Activated naive CD8-positive, alpha-beta T cell treated with anti-CD3 and anti-CD28 coated beads, Interleukin-2, amount 50 U/mL, for 16 hours (primary cell): ENCODE measurements at places on chromosomes 2 and 18.

GRCh38 chr18:77139619-77140018, 7.0 kb upstream of the MBP start:
- no peak for DNase-seq

DNA sequence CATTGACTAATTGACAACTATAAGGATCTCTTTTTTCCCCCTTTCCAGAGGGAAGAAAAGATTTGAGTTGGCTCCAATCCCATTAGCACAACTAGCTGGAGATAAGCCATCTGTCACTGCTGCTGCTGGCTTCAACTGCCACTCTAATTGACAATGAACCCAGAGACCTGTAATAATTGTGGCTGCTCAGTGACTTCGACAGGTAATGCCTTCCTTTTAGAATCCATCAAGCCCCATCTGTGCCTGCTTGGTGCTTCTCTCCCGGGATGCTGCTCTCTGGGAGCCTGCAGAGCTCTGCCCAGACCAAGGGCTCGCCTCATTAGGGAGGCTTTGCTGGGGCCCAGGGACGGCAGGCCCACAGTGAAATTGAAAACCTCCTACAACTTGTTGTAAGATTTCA, 376.7 kb upstream of the SOX11 start:
- DNase-seq, result no peak

- no peak for DNase-seq
Measured at GRCh38 chr2:43367012-43367782, 140.8 kb upstream of the ZFP36L2 start.

- DNase-seq, result no peak
Measured at GRCh38 chr2:120341977-120342376, 4.0 kb upstream of the INHBB start.

DNA sequence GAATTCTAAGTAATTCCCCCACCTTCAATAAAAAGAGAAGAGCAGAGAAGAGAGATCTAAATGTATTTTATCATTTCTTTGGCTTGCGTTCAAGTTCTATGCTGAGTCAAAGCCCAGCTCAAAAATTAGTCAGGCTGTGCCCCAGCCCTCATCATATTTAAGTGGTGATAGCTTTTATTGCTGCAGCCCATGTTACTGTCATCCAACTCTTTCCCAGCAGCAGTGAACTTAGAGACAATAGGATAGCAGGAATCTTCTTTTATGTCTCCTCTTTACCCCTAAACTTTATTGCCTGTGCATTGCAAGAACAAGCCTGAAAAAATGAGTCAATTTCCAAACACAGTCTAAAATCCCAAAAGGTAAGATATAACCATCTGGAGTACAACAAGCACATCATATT, 1599.3 kb upstream of the PIK3C3 start:
- no peak for DNase-seq

DNA sequence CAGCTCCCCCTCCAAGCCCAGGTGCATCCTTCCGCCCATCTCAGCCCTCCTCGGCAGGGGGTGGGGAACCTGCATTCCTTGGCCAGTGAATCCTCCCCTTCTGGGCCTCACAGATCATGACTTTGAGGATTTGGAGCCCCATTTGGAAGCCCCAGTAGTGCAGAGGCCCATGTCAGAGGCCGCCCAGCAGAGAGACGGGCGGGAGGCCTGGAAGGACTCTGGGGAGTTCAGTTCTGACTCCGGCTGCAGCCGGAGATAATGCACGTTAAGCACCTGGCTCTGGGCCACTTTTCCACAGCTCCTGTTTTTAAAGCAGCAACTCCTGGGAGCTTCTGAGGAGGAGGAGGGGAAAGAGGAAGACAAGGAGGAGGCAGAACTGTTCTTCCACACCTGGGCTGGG, 14.9 kb downstream of the ATOH8 start:
- no peak for DNase-seq

DNA sequence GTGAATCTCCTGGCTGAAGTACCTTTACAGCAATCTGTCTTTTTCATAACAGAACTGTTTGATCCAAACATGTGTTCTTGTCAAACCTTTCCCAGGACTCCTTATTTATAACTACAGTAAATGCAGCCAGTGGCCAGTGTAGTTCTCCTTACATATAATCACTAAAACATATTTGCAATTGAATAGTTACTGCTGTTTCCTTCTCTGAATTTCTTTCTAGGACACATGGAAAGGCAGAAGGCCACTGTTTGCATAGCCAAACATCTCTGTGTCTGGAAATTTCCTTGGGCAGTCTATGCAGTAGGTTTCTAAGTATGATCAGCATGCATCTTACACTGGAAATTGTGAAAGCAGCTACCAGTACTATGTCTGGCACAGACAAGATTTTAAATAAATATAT, 57.4 kb upstream of the COL3A1 start:
- no peak for DNase-seq

- DNase-seq, result no peak
Measured at GRCh38 chr18:8411492-8411891, 197.7 kb upstream of the RAB12 start.

DNA sequence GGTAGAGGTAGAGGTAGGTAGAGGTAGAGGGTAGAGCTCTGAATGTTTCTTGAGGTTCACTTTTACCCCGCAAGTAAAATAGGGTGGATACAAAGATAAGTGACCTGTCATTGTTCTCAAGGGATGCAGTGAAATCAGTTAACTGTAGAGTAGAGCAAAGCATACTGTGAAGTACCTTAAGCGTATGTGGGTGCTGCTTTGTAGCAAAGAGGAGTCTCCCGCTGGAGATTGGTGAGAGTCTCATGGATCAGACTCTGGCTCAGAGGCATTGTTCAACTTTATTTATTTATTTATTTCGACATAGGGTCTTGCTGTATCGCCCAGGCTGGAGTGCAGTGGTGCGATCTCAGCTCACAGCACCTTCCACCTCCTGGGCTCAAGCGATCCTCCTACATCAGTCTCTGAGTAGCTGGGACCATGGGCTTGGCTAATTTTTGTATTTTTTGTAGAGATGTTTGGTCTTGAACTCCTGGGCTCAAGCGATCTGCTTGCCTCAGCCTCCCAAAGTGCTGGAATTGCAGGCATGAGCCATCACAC, 38.7 kb downstream of the MTA3 start:
- DNase-seq, result no peak

GRCh38 chr2:109604597-109604996, 9.2 kb downstream of the SEPTIN10 start:
- DNase-seq, result no peak

- no peak for DNase-seq
Measured at GRCh38 chr2:129936334-129936934, 43.0 kb upstream of the RAB6C start.

DNA sequence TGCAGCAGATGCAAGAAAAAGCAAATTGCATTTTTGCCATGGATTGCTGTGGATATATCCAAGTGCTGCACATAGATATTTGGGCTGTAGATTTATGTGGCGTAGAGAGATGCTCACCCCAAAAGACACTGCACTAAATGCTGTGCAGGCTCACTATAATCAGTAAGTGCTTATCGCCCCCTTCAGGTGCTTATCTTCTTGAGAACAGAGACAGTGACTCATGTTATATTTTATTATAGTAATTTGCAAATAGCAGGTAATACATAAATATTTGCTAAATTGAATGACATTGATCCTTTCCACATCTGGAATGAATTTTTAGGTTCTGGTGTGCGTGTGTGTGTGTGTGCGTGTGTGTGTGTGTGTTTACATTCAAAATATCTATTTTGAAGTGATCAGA, 36.8 kb upstream of the PLEKHM3 start:
- DNase-seq, result no peak

GRCh38 chr2:26901326-26902183, 53.6 kb downstream of the DPYSL5 start:
- no peak for DNase-seq

DNA sequence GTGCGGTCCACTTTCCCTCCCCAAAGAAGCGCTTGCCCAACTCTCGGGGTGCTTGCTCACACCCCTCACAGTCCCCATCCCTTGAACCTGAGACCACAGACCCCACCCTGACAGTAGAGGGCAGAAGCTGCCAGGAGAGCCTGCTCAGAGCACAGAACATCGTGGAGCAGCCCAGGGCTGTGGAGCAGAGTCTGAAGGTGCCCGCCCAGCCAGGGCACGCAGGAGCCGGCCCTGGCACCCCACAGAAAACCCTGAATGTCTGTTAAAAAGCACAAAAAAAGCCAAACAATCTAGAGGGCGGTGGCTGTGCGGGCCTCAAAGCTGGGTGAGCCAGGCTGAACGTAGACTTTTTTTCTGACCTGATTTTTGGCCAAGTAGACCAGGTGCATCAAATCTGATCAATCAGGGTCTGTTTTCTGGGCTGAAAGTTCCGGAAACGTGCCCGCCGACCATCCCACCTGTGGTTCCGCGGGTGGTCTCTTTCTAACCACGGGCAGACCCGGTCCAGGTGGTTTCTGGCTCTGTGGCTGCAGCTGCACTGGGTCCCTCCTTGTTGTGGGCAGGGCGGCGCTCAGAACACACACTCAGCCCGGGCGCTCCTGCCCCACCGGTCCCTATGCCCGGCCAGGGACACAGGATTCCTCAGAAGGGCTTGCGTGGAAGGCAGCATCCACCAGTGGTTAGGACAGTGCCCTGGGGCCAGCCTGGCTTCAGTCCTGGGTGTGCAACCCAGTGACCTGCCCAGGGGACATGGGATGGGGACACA, 66.3 kb downstream of the SLC66A2 start:
- DNase-seq, result no peak

- DNase-seq, result no peak
Measured at GRCh38 chr18:48838166-48838775, 112.5 kb downstream of the SMAD7 start.

DNA sequence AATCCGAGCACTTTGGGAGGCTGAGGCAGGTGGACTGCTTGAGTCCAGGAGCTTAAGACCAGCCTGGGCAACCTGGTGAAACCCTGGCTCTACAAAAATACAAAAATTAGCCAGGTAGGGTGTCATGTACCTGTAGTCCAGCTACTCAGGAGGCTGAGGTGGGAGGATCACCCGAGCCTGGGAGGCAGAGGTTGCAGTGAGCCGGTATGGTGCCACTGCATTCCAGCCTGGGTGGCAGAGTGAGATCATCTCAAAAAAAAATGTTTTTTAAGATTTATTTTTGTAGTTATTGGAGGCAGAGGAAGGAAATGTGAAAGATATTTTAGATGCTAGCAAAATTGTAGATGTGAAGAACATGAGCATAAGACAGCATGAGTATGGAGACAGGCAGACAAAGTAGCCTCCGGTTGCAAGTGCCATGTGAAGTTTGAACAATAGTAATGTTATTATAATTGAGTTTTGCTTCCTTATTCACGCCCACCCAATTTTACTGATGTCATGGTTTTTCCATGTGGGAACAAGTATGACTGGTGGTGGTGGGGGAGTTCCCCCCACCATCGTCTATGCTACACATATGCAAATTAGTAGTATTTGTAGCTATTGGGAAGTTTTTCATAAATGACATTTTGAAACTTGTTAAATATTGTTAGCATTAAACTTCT, 18.0 kb downstream of the REL start:
- DNase-seq, result peak; percentile 22

DNA sequence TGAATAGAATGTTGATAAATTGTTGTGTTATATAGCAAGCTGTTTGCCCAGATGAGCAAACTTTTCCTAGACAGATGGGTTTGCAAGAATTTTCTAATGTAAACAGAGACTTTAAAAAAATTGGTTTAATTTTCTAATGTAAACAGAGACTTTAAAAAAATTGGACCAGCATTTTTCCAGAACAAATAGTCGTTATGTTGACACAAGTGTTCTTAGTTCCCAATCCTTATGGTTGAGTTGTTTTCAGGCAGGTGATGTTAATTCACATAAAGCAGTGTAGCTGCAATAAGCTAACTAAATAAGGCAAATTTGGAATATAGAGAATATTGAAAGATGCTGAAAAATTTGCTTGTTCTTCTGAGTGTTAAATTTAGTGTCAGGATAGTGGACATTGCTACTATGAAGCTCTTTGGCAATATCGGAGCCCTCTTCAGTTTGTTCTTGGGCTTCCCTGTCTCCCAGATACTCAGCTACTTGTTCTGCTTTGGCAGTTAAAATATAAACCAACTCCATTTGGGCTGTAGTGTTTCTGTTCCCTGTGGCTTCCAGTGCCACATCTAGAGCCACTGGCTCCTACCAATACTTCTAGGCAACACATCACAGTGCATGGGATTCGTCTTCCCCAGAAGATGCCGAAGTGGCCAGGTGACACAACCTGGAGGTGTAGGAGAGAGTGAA, 105.7 kb downstream of the DYNAP start:
- DNase-seq, result no peak

- DNase-seq, result no peak
Measured at GRCh38 chr2:146602856-146603255, 1242.0 kb upstream of the ACVR2A start.

DNA sequence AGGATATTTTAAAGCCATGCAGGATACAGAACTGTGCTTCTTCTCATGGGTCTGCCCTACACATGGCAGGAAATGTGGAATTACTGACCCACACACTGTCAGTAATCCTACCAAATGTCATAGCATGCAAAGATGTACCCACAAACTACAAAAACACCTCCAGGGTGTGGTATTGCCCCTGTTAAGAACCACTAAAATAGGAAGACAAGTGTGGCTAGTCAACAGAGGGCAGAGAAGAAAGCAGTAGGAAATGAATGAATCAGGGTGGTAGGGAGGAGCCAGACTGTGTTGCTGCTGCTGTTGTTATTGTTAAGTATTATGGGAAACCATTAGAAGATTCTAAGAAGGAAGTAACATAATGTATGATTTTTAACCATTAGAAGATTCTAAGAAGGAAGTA, 556.7 kb upstream of the ACVR2A start:
- DNase-seq, result no peak

DNA sequence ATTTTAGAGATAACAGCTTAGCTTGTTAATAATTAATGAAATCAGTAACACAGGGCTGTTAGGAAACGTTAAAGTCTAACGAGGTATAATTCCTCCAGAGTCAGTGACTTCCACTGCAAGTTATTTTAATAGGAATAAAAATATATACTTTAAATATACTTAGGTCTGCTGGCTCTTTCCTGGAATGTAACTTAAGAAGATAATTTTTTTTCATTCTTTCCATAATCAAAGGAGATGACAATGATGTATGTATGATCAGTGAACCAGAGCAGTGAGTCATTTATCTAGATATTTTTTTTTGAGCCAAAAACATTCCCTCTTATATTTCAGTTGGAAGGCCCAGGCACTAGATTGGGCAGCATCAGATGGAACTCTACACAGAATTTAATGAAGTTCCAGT, 104.2 kb upstream of the LYPD1 start:
- DNase-seq, result no peak

DNA sequence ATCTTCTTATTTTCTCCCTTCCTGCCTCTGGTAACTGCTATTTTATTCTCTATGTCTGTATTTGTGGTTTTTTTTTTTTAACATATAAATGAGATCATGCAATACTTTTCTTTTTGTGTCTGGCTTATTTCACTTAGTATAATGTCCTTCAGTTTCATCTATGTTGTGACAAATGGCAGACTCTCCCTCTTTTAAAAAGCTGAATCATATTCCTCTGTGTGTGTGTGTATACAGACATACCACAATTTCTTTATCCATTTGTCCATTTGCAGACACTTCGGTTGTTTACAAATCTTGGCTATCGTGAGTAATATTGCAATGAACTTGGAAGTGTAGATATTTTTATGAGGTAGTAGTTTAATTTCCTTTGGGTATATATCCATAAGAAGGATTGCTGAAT, 7.0 kb downstream of the GTF2A1L start:
- DNase-seq, result no peak

GRCh38 chr18:69490072-69490471, 89.4 kb downstream of the DOK6 start:
- no peak for DNase-seq

- no peak for DNase-seq
Measured at GRCh38 chr2:191676790-191677645, 918 bp upstream of the NABP1 start.

GRCh38 chr2:238107525-238108422, 7.6 kb downstream of the ESPNL start:
- DNase-seq, result no peak
